ENCODE measurements at places on chromosomes 6 and 20. TPM values are rescaled to one million over a fixed set of nuclear protein-coding genes. Genes with fewer than 3 reads are reported as not detected.

Gene CDH4
- 0.31 TPM for total RNA-seq

Gene PET117
- total RNA-seq, result 28.6 TPM

Gene JAG1
- 14.0 TPM for total RNA-seq

Gene SIRPB1
- total RNA-seq, result 0.19 TPM
